ENCODE measurements at places on chromosomes 6 and 20. TPM values are rescaled to one million over a fixed set of nuclear protein-coding genes. Genes with fewer than 3 reads are reported as not detected.
A peak's percentile ranks its signal among the peaks of the same experiment; 100 is the strongest.

DNA sequence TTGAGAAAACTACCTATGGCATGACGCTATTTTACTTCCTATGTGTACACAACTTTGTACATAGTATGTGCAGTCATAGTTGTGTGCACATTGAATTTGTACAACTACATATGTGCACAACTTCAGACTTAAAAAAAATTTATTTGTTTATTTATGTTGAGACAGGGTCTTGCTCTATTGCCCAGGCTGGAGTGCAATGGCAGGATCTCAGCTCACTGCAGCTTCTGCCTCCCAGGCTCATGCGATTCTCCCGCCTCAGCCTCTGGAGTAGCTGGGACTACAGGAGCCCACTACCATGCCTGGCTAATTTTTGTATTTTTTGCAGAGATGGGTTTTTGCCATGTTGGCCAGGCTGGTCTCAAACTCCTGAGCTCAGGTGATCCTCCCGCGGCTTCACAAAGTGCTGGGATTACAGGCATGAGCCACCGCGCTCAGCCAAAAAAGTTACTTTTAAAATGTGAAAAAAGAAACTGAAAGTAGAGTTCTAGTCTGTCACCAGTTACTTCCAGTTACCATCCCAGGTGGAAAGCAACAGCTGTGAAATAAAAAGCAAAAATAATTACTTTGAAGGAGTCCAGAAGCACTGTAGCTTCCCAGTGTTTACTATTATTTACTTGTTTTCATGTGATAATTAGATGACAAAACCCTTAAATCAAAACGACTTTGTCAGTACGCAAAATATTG, 1.7 kb upstream of the ZKSCAN8 start:
- no peaks in the 10 kb centered on the region for H3K36me3 ChIP-seq
- no peak for DNase-seq
- no peaks in the 10 kb centered on the region for H3K27me3 ChIP-seq
- H3K4me1 ChIP-seq: peaks cover 5% of the 10 kb centered on the region

DNA sequence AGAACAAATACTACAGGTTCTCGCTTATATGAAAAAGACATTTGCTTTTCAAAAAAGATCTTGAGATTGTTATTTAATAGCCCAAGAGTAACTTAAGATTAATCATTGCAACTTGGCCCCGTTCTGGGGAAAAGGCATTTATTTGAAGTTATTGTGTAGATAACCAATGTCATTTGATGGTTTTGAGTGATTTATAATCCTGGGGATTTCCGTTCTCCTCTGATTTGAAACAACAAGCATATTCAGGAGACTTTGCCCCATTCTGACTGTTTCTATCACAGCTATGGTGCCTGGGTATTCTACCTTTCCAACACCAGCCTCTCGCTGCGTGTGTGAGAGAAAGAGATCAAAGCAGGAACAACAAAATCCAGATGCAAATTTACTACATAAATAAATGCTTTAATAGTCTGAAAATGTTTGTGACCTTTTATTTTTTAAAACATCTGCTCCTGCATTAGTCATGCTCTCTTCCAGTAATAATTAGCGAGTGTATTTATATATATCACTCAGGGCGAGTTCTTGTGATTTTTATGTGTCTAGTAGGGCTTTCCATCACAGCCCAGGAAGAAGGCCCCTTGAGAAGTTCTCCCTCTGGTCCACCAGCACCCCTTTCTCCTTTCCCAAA, 197.9 kb upstream of the FOXQ1 start:
- H3K27ac ChIP-seq: no peak overlapping the region
- H3K27me3 ChIP-seq: no peaks in the 10 kb centered on the region
- DNase-seq: no peak
- no peak overlapping the region for H3K4me3 ChIP-seq
- H3K36me3 ChIP-seq: no peaks in the 10 kb centered on the region

DNA sequence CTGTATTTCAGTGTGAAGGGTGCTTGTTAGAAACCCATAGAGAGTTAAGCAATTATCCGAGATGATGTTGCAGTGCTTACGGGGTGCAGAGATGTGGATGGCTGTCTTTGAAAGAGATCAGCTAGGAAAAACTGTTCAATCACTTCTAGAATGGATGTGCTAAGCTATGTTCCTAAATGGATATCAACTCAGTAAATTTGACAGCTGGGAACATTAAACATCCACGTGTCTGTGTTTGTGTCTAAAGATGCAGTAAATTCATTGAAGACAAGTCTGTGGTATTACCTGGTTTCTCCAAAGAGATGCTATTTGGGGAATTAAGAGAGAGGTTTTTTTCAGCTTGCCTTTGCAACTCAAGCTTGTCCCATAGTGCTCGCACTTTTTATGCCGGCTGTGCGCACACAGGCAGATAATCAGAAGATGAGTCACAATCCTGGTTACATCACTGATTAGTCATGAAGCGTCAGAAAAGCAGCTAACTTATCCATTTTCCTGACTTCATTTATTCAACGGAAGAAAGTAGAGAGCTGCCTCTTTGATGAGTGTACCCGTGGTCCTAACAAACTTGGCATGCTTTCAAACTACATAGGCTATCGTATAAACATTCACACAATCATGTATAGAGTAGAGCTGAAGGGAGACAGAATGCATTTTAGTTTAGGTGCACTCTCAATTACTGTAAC, 691.7 kb upstream of the SLC35B3 start:
- H3K4me3 ChIP-seq: no peak overlapping the region
- no peaks in the 10 kb centered on the region for H3K36me3 ChIP-seq
- no peaks in the 10 kb centered on the region for H3K27me3 ChIP-seq
- no peaks in the 10 kb centered on the region for H3K4me1 ChIP-seq

DNA sequence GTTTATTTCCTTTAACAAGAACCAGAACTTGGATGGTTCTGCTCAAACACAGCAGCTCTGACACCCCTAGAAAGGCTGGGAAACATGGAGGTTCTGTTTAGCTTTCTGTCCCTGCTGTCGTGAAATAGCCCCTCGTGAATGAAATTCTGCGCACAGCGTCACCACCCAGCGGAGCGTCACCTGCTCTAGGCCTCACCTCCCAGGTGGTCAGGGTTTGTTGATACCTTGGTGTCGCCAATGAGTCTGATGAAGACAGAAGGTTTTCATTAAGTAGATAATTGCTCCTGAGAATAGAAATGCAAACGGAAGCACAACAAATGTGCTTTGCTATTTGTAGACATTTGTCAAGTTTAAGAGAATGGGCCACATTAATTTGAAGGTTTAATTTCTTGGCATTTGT, 135.1 kb downstream of the EDN3 start:
- no peaks in the 10 kb centered on the region for H3K4me1 ChIP-seq
- no peak overlapping the region for H3K4me3 ChIP-seq
- H3K27ac ChIP-seq: no peak overlapping the region
- DNase-seq: no peak
- no peaks in the 10 kb centered on the region for H3K27me3 ChIP-seq

DNA sequence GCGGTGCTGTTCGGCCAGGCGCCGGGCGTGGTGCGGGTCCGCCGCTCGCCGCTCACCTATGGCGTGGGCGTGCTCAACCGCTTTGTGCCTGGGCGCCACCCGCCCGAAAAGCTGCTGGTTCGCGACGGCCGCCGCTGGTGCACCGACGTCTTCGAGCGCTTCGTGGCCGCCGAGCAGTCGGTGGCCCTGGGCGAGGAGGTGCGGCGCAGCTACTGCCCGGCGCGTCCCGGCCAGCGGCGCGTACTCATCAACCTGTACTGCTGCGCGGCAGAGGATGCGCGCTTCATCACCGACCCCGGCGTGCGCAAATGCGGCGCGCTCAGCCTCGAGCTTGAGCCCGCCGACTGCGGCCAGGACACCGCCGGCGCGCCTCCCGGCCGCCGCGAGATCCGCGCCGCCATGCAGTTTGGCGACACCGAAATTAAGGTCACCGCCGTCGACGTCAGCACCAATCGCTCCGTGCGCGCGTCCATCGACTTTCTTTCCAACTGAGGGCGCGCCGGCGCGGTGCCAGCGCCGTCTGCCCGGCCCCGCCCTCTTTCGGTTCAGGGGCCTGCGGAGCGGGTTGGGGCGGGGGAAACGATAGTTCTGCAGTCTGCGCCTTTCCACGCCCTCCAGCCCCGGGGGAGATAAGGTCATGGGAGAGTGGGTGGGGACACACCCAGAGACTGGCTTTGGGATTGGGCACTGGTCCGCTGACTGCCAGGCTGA, 15.7 kb downstream of the ADISSP start:
- H3K4me1 ChIP-seq: peaks cover 23% of the 10 kb centered on the region
- peak; percentile 79 for DNase-seq
- peaks cover 29% of the 10 kb centered on the region for H3K27me3 ChIP-seq
- peak overlapping the region; percentile 18 for H3K4me3 ChIP-seq
- no peak overlapping the region for H3K27ac ChIP-seq

DNA sequence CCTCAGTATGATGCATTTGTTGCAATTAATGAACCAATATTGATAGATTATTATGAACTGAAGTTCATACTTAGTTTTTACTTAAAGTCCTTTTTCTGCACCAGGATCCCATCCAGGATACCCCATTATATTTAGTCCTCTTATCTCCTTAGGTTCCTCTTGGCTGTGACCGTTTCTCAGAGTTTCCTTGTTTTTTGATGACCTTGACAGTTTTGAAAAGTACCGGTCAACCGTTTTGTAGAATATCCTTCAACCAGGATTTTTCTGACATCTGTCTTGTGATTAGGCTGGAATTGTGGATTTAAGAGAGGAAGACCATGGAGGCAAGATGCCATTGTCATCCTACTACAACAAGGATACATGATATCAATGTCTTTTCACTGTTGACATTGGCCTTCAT, 98.0 kb upstream of the F13A1 start:
- no peaks in the 10 kb centered on the region for H3K36me3 ChIP-seq
- H3K4me1 ChIP-seq: no peaks in the 10 kb centered on the region
- no peak overlapping the region for H3K27ac ChIP-seq
- no peak for DNase-seq
- no peaks in the 10 kb centered on the region for H3K27me3 ChIP-seq

DNA sequence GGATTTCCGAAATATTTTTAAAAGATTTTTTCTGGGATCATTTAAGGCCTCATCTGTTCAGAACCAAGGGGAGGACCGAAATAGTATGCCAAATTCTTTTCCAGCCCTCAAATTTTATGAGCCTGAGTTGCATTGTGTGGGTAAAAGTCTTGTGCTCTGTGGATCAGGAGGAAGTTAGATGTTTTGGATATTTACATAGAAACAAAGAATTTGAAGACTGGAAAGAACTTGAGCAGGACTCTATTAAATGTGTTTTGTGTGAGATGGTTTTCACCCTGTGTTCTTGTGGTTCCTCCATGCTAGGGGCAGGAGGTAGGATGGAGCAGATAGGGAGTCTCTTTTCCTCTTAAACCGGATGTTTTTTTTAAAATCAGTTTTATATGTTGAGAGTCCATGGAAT, 329.1 kb downstream of the LAMA2 start:
- H3K4me1 ChIP-seq: no peaks in the 10 kb centered on the region
- no peak for DNase-seq
- no peaks in the 10 kb centered on the region for H3K27me3 ChIP-seq

GRCh38 chr20:36540551-36541211, 638 bp upstream of the MYL9 start:
- H3K4me1 ChIP-seq: no peaks in the 10 kb centered on the region
- no peak for DNase-seq
- H3K36me3 ChIP-seq: no peaks in the 10 kb centered on the region

GRCh38 chr6:17289630-17290061, 8.5 kb downstream of the RBM24 start:
- no peaks in the 10 kb centered on the region for H3K36me3 ChIP-seq
- H3K27ac ChIP-seq: no peak overlapping the region
- DNase-seq: peak; percentile 48
- no peaks in the 10 kb centered on the region for H3K4me1 ChIP-seq
- H3K4me3 ChIP-seq: no peak overlapping the region

DNA sequence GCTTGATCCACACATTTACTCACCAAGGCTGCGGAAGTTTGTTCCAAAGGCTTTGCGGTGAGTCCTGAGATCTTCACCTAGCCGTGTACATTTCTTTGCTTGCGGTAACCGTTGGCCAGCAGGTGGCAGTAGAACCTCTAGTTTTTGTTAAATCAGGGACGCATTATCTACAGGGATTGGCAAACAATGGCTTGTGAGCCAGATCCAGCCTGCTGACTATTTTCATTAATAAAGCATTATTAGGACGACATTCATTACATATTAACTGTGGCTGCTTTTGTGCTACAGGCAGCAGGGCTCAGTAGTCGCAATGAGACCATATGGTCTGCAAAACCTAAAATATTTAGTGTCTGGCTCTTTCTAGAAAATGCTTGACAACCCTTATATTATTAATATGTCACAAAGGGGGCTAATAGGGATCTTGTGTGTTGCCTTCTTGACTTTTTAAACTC, 174.1 kb downstream of the DOK5 start:
- H3K27me3 ChIP-seq: no peaks in the 10 kb centered on the region
- no peak overlapping the region for H3K27ac ChIP-seq
- H3K4me1 ChIP-seq: no peaks in the 10 kb centered on the region
- peak; percentile 77 for DNase-seq

DNA sequence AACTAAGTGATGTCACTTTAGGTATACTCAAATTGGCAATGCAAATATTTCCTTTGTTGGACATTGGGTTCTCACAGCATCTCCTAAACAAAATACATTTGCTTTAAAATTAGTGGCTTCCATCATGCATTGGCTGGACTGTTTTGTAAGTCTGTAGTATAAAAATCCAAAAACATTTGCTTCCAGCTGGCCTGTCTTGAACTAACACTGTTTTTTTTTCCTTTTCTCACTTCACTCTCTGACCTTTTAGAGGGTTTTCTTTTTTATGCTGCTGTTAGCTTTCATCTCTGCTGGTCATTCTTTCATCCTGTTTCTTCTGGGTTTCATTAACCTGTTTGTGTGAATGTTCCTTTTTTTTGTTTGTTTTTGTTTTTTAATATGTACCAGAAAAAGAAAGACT, 121.7 kb upstream of the MLIP start:
- no peak overlapping the region for H3K4me3 ChIP-seq
- no peak overlapping the region for H3K27ac ChIP-seq
- H3K4me1 ChIP-seq: no peaks in the 10 kb centered on the region
- H3K27me3 ChIP-seq: no peaks in the 10 kb centered on the region
- DNase-seq: no peak

- no peaks in the 10 kb centered on the region for H3K36me3 ChIP-seq
- DNase-seq: no peak
- no peaks in the 10 kb centered on the region for H3K4me1 ChIP-seq
- H3K4me3 ChIP-seq: no peak overlapping the region
- H3K27ac ChIP-seq: no peak overlapping the region
Observed at GRCh38 chr6:140736231-140736630, 1361.8 kb upstream of the CITED2 start.

TDRD6 gene
- 0.49 TPM for polyA plus RNA-seq

ADGB gene
- polyA plus RNA-seq: not detected

LHFPL5 gene
- 0.12 TPM for polyA plus RNA-seq

LAMP5 gene
- polyA plus RNA-seq: 0.54 TPM

CD164 gene
- polyA plus RNA-seq: 151 TPM

C20orf141 gene
- polyA plus RNA-seq: not detected

Measured in small intestine (tissue), 16 donors.